ENCODE measurements at places on chromosomes 5 and 9.
A peak's percentile ranks its signal among the peaks of the same experiment; 100 is the strongest.

- no peak for DNase-seq
Measured at GRCh38 chr5:150136305-150137167, 19.1 kb downstream of the PDGFRB start.

GRCh38 chr5:26763215-26763614, 275.2 kb downstream of the CDH9 start:
- DNase-seq, result no peak

DNA sequence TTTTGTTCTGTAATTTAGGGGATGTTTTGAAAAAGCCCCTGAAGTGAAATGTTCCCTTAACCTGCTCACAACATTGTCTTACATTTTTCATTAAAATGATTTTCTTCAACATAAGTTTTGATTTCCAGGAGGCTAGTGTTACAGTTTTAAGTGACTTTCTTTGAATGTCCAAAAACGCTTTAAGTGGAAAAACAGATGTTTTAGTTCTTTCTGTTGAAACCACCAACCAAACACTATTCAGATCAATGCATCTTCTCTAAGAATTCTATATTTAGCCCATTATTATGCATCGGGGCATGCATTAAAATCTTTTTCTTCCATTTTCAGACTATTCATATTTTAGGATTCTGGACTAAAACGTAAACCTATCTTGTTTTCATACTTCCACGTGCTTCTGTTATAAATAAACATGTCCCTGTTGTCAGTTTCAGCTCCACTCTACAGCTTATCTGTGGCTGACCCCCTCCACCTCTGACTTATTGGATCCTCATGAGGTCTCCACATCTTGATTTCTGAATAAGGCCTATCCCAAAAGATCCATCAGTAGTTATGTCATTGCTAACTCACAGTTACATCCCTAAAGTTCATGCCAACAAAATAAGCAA, 882.3 kb upstream of the SEMA6A start:
- no peak for DNase-seq

GRCh38 chr9:77820293-77820954, 172.3 kb upstream of the GNA14 start:
- DNase-seq, result no peak

- DNase-seq, result no peak
Measured at GRCh38 chr5:133229931-133230664, 178.3 kb downstream of the HSPA4 start.

DNA sequence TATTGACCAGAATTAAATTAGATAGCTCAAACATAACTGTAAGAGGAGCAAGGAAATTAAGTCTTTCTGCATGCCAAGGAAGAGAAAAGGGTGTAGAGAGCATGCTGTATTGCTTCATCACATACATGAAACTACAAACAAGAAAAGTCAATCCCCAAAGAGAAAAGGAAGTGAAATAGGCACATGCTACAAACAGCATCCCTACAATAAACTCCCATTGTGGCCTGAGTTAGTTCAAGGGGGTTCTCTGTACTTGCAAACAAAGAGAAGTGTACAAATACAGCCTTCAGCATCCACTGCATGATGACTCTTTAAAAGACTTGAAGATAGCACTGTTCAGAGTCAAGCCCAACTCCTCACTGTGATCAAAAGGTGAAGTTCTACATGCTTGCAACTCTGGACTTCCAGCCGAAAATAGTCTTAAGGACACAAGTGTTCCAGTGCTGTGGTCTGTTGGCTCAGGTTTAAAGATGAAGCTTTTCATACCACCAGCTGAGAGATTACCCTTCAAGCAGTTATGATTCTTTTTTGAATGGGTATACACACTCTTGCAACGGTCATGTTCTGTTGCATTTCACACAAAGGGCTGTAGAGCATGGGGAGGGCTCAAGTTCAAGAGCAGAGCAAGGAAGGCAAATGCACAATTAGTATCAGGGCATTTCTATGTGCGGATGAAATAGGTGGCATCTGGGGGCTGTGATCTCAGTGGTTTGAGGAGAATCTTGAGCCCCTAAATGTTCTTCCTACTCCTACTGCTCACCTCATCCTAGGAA, 534.5 kb downstream of the EBF1 start:
- DNase-seq, result no peak

- DNase-seq, result no peak
Measured at GRCh38 chr9:70073756-70074155, 30.1 kb downstream of the MAMDC2 start.

DNA sequence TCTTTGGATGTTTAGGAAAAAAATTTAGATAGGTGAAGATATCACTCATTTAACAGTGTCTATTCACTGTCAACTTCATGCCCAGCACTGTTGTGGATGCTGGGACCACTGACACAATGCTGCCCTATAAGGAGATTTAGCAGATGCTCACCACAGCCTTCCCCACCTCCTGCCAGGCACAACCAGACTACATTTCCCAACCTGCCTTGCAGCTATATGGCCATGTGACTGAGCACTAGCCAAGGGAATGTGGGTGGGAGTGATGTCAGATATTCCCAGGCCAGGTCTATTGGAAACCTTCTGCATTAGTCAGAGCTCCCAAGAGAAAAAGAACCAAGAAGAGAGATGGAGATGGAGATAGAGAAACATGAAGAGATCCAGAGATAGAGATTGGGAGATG, 302.6 kb upstream of the TAS2R1 start:
- DNase-seq, result no peak

DNA sequence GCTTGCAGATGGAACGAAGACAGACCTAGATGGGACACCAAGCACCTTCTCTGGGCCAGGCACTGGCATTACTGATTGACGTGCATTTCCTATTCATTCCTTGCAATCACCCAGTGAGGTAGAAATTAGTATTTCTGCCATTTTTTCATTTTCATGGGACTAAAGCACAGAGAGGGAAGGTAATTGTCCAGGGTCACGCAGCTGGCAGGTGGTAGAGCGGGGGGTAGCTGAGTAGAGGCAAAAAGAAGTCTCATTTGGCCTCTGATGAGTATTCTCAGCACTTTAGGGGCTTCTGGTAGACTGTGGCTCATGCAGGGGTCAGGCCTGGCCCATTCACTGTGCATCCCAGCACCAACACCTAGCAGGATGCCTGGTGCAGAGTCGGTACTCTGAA, 19.5 kb upstream of the DUSP1 start:
- DNase-seq, result no peak

DNA sequence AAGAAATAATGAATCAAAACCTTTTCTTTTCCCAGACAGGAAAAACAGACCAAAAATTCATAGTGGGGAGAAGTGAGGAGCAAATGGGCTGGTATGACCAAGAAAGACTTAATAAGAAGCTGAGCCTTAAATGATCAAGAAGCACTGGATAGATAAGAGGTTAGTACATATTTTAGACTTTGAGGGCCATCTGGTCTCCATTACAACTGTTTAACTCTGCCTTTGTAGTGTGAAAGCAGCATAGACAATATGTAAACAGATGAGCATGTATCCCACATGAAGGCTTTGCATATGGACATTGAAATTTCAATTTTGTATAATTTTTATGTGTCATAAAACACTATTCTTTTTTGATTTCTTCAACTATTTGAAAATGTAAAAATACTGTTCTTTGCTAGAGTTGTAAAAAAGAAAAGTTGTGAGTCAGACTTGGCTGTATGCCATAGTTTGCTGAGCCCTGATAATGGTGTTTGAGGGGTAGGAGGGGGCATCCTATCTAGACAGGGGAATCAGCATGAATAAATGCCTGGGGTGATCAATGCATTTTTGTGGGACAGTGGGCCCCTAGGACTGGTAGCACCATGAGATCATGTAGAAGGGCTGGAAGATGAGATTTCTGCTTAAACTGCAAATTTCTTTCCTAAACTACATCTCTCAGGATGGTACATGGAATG, 91.8 kb upstream of the GPR151 start:
- DNase-seq, result no peak

DNA sequence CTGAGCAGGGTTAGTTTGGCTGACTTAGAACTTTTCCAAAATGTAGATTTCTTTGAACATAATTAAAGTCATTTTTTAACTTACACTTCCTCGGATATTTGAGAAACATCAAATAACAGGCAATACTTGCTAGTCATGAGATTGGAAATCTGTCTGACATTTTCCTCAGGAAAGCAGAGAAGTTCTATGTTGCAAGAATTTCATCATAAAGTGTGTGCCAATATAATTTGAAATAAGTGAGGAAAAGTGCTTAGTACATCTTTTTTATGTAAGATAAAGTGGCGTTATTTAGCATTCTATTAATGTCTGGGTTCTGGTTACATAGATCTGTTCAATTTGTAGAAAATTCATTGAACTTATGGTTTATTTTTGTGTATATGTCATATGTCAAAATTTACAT, 48.7 kb upstream of the C5orf47 start:
- no peak for DNase-seq

DNA sequence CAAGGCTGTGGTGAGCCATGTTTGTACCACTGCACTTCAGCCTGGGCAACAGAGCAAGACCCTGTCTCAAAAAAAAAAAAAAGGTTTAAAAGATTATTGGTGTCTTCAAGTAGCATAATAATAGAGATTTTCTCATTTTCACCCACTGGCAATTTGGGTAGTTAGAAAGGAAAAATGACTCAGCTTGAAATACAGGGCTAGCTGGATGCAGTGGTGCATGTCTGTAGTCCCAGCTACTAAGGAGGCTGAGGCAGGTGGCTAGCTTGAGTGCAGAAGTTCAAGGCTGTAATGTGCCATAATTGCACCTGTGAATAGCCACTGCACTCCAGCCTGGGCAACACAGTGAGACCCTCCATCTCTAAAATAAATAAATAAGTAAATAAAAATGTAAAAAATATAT, 111.1 kb downstream of the ARRDC3 start:
- DNase-seq, result no peak

DNA sequence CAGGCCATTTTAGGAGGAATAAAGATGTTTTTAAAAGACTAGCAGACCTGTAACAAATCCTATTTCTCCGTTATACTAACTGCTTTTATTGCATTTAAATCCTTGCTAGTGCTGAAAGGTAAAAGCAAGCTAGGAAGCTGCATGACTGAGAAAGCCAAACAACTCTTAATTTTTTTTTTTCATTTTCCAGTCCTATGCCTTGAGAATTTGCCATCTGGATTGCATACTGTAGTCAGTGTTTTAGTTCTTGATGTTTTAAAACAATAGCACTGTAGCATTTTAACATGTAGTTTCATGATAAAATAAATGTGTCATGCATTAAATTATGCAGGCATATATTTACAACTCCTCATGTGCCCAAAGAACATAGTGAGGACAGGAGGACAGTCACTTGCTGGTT, 108.4 kb upstream of the FGF10 start:
- DNase-seq, result no peak

GRCh38 chr5:58499941-58500340, 8.7 kb downstream of the GAPT start:
- DNase-seq, result no peak

- DNase-seq, result no peak
Measured at GRCh38 chr5:136076067-136076466, 47.3 kb downstream of the TGFBI start.

GRCh38 chr5:141691867-141692532, 10.0 kb upstream of the ARAP3 start:
- peak; percentile 88 for DNase-seq

- DNase-seq, result no peak
Measured at GRCh38 chr9:36929350-36929675, 104.8 kb downstream of the PAX5 start.

- no peak for DNase-seq
Measured at GRCh38 chr5:135371622-135372232, 27.3 kb downstream of the MACROH2A1 start.

GRCh38 chr9:12813960-12814876, 39.4 kb downstream of the LURAP1L start:
- DNase-seq, result no peak

DNA sequence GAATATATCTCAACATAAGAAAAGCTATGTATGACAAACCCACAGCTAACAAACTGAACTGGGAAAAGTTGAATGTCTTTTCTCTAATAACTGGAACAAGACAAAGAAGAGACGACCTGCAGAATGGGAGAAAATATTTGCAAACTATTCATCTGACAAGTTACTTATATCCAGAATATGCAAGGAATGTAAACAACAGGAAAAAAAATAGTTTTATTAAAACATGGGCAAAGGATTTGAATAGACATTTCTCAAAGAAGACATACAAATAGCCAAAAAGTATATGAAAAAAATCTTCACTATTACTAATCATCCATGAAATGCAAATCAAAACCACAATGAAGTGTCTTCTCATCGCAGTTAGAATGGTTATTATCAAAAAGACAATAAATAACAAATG, 181.7 kb upstream of the TLX3 start:
- no peak for DNase-seq

DNA sequence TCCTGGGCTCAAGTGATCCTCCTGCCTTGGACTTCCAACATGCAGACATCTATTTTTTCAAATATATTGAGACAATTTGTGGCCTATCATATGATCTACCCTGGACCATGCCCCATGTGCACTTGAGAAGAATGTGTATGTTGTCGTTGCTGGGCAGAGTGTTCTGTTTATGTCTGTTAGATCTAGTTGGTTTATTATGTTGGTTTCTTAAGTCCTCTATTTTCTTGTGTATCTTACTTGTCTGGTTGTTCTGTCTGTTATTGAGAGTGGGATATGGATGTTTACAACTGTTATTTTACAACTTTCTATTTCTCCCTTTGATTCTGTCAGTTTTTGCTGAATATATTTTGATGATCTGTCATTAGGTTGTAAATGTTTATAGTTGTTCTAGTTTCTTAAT, 10.2 kb upstream of the TMEM171 start:
- DNase-seq, result no peak

GRCh38 chr9:71602652-71603051, 165.7 kb downstream of the CEMIP2 start:
- no peak for DNase-seq

DNA sequence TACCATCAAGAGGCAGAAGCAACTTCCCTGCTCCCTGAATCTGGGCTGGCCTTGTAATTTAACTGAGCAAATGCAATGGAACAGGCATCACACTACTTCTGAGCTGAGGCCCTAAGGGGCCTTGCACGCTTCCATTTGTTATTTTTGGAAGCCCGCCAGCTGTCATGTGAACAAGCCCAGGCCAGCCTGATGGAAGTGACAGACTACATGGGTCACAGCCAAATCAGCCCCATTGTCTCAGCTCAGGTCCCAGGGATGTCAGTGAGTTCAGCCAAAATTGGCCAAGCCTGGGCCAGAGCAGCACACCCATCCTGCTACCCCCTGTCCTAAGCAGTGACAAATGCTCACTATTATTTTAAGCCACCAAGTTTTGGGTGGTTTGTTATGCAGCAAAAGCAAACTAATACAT, 72.8 kb downstream of the PRRT1B start:
- no peak for DNase-seq

- DNase-seq, result peak; percentile 42
Measured at GRCh38 chr9:23826120-23826629, at the start of gene ELAVL2. Gene ELAVL2, minus strand, starts transcription at chr9:23826240. Its CDS starts 64,006 bp downstream, at chr9:23762234.

- no peak for DNase-seq
Measured at GRCh38 chr9:5756633-5757032, 76.3 kb downstream of the ERMP1 start.

DNA sequence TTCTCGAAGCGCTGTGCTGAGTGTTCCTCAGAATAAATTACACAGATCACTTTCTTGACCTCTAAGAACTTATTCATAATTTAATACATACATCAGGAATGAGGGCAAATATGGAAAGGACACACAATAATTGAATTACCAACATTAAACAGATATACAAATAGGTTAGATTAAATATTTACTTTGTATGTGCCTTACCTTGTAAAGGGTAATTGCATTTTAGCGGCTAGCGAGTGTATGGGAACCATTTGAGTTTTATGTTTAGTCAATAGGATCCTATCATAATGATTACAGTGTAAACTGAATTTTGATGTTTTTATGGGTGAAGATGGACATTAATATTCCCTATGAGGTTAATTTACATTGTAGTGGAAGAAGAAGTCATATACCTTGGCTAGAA, 1187.1 kb upstream of the WWC1 start:
- no peak for DNase-seq
